ENCODE measurements at places on chromosomes 2 and 18. TPM values are rescaled to one million over a fixed set of nuclear protein-coding genes. Genes with fewer than 3 reads are reported as not detected.

Gene FLACC1
- 4.9 TPM for total RNA-seq

Gene SULT1C3
- not detected for total RNA-seq

Gene SPATA3
- not detected for total RNA-seq

Gene TSPYL6
- total RNA-seq: not detected

Measured in left cardiac atrium (tissue), 4 donors.